Thoracic aorta (tissue), 2 donors: ENCODE measurements at places on chromosomes 5 and 9. TPM values are rescaled to one million over a fixed set of nuclear protein-coding genes. Genes with fewer than 3 reads are reported as not detected.

ZNF366 gene
- 3.1 TPM for total RNA-seq

AFAP1L1 gene
- total RNA-seq, result 6.8 TPM

CREBRF gene
- 43.5 TPM for total RNA-seq

PCDHA11 gene
- total RNA-seq, result 0.21 TPM

POLE3 gene
- total RNA-seq, result 24.2 TPM

NEUROG1 gene
- total RNA-seq, result not detected

RBM18 gene
- 10.5 TPM for total RNA-seq

LRRC26 gene
- total RNA-seq, result not detected

DMRTA1 gene
- total RNA-seq, result not detected

PTTG1 gene
- not detected for total RNA-seq

HTR1A gene
- 0.78 TPM for total RNA-seq

SLC36A3 gene
- total RNA-seq, result not detected

ZDHHC11 gene
- total RNA-seq, result 5.6 TPM

OR1J4 gene
- total RNA-seq, result not detected

ATP10B gene
- 0.99 TPM for total RNA-seq

MAN1B1 gene
- total RNA-seq, result 52.9 TPM

PMPCA gene
- 28.7 TPM for total RNA-seq

SOX30 gene
- total RNA-seq, result not detected

TMEM215 gene
- total RNA-seq, result not detected

LCN1 gene
- total RNA-seq, result not detected

MBLAC2 gene
- 3.4 TPM for total RNA-seq

LHX3 gene
- total RNA-seq, result not detected

PPIC gene
- 37.6 TPM for total RNA-seq

ADGRD2 gene
- total RNA-seq, result not detected

CEP78 gene
- 10.4 TPM for total RNA-seq

PCDHA3 gene
- total RNA-seq, result 0.68 TPM

CTNND2 gene
- total RNA-seq, result not detected

PDCD1LG2 gene
- 1.1 TPM for total RNA-seq

AK8 gene
- 0.54 TPM for total RNA-seq

MLLT3 gene
- 9.6 TPM for total RNA-seq

TAF11L10 gene
- not detected for total RNA-seq

ARL15 gene
- 36.8 TPM for total RNA-seq

SPATA24 gene
- total RNA-seq, result 11.6 TPM

FABP6 gene
- not detected for total RNA-seq

PCDHA4 gene
- total RNA-seq, result 0.81 TPM

EQTN gene
- total RNA-seq, result not detected

GRIA1 gene
- 39.0 TPM for total RNA-seq

BTNL9 gene
- total RNA-seq, result 10.7 TPM

ACTBL2 gene
- total RNA-seq, result not detected

IL7R gene
- 12.7 TPM for total RNA-seq

EDIL3 gene
- 157 TPM for total RNA-seq

DBH gene
- total RNA-seq, result not detected

ORM2 gene
- not detected for total RNA-seq

C5orf46 gene
- total RNA-seq, result 28.6 TPM

MSANTD3 gene
- total RNA-seq, result 18.3 TPM

FAM151B gene
- total RNA-seq, result 3.9 TPM

HAND1 gene
- total RNA-seq, result not detected

HEMGN gene
- 0.42 TPM for total RNA-seq

LEAP2 gene
- total RNA-seq, result not detected
